ENCODE measurements at places on chromosomes 12 and 14.

DNA sequence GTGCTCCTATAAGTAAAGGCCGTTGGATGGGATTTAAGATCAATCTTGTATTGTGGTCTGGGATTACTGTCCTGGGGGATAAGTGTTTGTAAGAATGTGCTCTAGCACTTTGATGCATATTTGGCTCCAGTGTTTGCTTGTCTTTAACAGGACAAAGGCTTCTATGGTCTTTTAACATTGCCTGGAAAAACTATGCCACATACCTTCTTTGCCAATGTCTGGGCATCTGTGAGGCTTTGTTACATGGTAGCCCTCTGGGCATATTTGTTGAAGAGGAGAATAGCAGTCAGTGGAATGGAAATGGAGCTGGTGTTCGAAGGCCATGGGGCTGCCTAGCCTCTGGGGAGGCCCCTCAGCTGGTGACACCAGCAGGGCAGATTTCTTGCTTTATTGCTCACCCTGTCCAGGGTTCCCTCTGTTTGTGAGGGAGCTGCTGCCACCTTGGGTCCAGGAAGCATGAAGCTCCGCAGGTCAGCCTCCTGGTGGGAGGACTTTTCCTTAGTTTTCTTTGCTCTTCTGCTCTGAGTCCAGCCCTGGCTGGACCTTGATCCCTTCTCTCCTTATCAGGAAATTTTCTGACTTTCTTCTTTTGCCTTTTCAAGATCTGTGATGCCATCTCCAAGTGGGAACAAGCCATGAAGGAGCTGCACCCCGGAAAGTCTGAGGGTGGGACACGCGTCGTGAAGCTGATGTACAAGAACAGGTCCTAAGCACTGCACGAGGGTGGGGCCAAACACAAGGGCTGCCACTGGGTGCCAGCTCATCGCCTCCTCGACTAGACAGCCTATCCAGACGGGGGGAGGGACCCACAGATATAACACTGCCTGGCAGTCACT lies 19.5 kb downstream of the PIGH start:
- DNase-seq = no peak

GRCh38 chr12:118103201-118103600 lies 610 bp downstream of the VSIG10 start:
- DNase-seq = no peak

DNA sequence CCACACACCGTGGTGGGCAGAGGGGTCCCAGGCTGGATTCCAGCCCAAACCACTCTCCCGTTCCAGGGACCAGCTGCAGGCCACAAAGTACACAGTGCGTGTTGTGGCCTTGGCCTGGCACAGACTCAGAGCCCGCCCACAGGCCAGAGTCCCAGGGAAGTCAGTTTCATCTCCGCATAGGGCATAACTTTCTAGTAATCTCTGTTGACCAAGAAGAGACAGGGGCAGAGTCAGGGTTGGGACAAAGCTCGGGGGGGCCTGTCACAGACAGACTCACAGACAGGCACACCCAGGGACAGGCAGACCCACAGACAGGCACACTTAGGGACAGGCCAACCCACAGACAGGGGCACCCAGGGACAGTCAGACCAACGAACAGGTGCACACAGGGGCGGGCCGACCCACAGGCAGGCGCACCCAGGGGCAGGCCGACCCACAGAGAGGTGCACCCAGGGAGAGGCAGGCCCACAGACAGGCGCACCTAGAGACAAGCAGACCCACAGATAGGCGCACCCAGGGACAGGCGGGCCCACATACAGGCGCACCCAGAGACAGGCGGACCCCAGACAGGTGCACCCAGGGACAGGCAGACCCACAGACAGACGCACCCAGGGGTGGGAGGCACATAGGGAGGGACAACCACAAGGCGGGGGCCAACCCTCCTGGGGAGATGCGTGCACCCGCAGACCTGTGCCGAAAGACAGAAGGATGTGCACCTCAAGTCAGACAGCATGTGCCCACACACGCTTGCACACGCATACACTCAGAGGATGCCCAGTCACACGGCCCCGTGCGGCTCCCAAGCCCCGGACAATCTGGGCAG lies 323.3 kb upstream of the RTL1 start:
- no peak for DNase-seq

DNA sequence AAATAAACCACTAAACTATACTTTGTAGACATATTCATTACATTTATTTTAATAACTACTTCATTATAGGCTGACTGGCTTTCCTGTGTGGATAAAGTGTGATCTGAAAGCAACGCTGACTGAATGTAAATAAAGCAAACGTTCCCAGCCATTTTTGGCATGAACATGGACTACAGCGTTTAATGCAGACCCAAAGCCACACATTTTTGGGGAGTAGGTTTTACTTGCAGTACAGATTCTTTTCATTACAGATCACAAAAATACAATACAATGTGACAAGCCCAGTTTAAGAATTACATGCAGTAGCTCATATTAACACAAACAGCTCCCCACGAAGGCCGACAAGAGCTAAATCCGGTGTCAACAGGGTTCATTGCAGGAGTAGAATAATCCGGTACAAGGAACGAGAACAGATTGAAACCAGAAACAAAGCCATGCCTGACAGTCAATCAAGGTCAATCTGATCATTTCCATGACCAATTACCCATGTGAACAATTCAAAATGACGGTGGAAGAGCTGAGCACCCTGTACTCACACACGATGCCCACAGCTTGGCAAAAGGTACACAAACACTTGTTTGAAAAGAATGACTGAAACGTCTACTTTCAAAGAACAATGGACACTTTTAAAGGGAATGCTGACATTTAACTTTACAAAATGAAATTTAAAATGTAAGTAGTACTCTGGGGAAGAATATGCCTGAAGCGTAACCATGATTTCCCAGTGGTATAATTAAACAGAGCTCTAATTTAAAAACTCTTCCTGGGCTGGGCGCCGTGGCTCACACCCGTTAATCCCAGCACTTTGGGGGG lies 5.3 kb downstream of the BAG5 start:
- no peak for DNase-seq

DNA sequence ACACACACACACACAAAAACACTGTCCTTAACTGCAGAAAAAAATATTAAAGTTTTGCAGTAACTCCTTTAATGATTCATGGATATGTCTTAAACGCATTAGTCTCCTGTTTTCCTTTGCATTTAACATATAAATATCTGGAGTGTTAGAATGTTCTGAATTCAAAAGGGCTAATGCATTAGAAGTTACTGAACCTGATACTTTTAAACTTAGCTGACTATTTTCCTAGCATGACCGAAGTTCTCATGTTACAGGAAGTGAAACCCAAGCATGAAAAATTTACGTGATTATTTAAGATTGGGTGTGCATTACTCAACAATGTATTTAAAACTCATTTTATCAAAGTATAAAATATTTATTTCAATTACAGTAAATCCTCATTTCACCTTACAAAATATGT lies 791.2 kb downstream of the FLRT2 start:
- no peak for DNase-seq

DNA sequence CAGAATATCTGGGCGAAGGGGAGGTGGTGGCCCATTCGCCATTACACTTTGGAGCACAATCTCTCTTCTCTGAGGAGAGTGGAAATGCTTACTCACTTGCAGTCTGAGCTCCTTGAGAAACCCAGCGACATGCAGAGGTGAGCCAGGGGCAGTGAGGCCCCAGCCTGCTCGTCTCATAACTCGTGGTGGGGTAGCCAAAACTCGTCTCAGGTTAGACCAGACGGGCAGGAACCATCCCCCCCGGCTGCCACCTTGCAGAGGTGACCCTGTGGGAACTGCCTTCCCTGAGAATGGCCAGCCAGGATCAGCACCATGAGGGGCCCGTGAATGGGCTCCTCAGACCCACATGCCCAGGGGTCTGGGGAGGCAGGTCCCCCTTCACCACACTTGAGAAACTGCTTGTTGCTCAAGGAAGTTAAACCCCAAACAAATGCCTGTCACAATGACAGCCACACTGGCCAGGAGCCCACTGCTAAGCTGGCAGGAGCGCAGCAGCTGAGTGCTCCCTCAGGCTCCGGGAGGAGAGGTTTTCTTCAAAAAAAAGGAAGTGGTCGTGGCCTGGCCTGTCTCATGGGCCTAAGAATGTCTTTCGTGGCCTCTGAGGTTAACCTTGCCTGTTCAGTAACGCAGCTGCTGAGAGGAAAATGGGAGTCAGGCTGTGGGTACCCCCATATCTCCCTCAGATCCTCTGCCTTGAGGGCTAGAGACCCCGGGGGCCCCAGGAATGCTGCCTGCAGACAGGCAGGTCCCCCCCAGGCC lies 9.2 kb upstream of the ALDH2 start:
- DNase-seq = no peak

GRCh38 chr12:124655698-124656516 lies 88.5 kb upstream of the NCOR2 start:
- no peak for DNase-seq
